ENCODE measurements at places on chromosomes 7 and 10.

- no peak for DNase-seq
These were observed 95.9 kb upstream of the EGR2 start for GRCh38 chr10:62912086-62912485.

- no peak for DNase-seq
These were observed 44.7 kb downstream of the RBM17 start for GRCh38 chr10:6133331-6134098.

DNA sequence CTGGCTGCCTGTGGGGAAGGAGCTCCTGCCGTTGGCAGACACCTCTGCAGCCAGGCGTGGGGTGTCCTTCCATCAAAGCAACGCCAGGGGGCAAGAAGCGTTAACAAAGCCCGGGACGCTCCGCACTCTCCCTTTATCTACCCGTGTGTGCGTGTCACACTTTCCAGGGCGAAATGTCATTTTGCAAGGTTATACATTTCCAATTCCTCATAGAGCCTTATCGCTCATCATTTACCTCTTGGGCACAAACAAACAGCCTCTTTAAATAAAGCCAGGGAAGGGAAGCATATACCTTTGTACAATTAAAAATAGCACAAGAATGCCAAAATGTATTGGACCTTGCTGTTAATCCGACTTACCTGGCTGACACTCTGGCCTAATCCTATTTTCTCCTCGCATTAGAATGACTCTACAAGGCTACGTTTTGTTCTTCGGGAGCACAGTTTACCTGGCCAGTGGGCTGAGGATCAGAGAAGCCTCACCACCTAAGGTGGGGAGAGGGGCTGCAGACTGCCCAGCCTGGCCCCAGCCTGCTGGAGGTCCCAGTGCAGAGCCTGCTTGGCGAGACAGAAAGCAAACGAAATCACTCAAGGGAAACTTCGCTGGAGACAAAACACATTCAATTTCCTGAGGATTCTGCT, 77.6 kb upstream of the EN2 start:
- peak; percentile 64 for DNase-seq

DNA sequence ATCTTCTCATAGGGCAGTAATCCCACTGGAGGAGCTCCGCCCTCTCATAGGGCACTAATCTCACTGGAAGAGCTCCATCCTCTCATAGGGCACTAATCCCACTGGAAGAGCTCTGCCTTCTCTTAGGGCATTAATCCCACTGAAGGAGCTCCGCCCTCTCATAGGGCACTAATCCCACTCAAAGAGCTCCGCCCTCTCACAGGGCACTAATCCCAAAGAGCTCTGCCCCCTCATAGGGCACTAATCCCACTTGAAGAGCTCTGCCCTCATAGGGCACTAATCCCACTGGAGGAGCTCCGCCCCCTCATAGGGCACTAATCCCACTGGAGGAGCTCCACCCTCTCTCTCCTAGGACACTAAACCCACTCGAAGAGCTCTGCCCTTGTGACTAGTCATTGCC, 3.4 kb upstream of the FUOM start:
- no peak for DNase-seq

- no peak for DNase-seq
These were observed 348.7 kb downstream of the EXOC4 start for GRCh38 chr7:133601617-133602016.

DNA sequence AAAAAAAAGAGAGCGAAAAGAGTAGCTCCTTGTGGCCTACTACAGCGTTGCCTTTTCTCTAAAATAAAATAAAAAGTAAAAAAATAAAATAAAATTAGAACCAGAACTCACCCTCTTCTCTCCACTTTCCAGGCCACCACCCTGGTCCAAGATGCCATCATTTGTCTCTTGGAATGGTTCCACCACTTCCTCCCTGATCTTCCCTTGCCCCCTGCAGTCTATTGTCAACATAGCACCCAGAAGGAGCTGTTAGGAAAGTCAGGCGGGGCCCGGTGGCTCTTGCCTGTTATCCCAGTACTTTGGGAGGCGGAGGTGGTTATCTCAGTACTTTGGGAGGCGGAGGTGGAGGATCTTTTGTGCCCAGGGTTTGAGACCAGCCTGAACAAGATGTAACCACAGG, 7.6 kb upstream of the GRID2IP start:
- peak; percentile 54 for DNase-seq

GRCh38 chr10:30349967-30350735, 1.1 kb upstream of the MTPAP start:
- no peak for DNase-seq

DNA sequence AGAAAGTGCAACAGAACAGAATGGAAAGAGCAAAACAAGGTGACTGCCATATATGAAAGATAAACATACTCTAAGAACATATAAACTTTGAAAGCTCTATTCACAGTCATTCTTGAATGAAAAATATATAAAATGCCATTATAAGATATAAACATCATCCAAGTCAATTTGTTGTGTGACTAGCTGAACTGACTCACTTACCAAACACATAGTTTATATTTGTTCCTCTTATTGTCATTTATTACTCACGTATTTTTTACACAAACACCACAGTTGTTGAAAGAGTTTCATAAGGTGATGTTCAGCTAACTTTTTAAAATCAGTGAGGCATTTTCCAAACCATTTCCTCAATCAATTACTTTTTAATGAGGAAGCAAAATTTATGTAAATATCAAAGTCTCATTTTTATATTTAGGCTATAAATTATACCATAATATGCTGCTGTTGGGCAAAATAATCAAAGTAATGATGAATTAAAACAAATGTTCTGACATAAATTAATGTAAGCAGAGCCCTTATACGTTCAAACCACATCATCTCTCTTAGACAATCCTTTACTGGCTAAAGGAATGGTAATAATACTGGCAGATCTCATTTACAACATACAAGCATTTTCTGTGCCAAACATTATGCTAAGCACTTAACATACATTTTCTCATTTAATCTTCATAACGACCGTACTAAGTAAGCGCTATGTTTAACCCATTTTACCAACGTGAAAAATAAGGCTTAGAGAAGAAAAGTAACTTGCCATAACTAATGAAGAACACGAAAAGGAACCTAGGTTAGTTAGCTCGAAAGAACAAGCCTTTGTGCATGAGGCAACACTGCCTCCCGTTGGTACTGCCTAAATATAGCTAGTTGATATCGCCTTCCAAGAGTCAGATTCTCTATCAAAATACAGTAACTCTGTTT, 7.3 kb downstream of the LRRN3 start:
- DNase-seq = peak; percentile 35

GRCh38 chr7:78720066-78720465, 733.4 kb downstream of the MAGI2 start:
- no peak for DNase-seq
